ENCODE measurements at places on chromosomes 3 and 15.

DNA sequence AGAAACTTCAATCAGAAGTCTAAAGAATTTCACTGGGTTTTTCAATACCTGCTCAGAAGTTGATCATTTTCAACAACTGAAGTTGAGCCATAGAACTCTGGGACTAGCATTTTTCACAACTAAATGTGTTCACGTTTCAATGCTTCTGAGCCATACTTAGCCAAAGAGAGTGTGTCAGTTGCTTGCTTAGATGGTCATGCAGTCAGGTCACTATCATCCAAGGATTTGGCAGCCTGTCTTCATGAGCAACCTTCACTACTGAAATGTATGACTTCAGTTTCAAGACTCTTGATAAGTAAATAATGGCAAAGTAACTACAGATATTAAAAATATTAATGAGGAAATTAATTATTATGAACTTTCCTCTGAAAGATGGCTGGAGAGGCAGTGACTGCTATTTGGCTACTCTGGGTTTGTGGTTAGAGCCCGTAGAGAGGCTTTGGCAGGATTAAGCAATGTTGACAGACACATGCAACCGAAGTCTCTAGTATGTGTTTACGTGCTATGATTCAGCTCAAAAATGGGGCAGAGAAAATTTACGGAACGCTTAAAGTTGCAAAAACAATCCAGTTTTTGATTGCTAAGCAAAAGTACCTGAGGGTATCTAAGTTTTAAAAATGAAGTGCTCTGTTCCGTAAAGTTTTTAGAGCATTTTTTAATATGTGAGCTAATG is 133.8 kb downstream of the GMNC start:
- DNase-seq: no peak

DNA sequence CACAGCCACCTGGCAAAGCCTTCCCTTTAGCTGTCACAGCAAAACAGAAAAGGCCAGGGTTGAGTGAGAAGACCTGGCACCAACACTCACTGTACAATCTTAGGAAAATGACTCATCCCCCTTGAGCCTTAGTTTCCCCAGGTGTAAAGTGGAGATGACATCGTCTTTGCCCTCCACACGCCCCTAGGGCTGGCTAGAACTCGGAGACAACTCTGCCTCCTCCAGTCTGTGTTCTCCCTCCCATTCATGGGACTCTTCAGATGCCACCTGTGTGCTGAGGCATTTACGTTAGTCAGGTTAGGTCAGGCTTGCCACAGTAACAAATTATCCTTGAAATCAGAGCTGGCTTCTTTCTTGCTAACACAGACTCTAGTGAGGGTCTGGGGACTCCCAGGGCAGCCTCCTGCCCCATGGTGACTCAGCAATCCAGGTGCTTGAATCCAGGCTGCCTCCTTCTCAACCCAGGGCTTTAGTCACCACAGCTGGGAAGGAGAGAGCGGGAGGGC is 252.6 kb downstream of the PLCL2 start:
- no peak for DNase-seq

DNA sequence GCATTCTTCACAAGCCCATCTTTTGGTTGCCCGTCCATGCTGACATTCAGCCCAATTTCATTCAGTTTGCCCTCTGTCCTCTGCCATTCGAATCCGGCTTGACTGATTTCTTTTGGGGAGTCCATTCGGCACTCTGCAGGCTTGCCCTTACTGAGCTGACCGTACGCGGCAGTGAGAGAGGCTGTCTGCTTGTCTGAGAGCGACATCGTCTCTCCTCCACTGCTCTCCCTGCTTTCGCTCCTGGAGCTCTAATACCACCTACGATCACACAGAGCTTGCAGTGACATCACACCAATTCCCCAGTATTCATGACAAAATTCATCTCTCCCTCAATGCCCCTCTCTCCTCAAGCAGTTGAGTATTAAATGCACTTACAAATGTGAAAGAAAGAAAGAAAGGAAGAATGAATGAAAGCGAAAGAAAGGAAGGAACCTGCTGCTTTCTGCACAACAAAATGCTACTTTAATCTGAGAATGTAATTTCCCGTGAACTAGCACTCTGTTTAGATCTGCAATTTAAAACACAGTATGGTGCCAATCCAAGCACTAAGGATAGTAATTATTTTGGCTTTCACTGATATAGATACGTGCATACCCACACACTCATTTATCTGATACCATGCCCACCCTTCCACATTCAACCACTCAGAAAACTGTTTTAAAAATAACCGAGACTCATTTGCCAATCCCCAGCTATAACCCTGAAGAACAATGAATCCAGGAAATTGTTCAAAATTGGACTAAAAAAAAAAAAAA is 89.5 kb downstream of the DHX30 start:
- DNase-seq: no peak

- DNase-seq: peak; percentile 40
These were observed 21.3 kb downstream of the TRANK1 start for GRCh38 chr3:36923523-36923943.

GRCh38 chr15:42144841-42145375 is 11.5 kb downstream of the PLA2G4F start:
- DNase-seq: no peak

DNA sequence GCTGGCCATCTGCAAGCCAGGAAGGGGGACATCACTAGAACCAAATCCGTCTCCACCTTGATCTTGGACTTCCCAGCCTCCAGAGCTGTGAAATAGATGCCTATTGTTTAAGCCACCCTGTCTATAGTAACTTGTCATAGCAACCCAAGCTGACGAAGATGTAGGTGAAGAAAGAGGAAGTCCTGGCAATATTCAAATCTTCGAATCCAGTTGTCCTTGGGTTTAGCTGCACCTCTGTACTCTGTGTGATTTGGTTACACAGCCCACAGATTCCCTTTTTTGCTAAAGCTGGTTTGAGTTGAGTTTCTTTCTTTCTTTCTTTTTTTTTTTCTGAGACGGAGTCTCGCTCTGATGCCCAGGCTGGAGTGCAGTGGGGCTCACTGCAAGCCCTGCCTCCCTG is 68.0 kb upstream of the XCR1 start:
- DNase-seq: no peak

- DNase-seq: no peak
These were observed 23.1 kb upstream of the MBNL1 start for GRCh38 chr3:152245498-152246170.

DNA sequence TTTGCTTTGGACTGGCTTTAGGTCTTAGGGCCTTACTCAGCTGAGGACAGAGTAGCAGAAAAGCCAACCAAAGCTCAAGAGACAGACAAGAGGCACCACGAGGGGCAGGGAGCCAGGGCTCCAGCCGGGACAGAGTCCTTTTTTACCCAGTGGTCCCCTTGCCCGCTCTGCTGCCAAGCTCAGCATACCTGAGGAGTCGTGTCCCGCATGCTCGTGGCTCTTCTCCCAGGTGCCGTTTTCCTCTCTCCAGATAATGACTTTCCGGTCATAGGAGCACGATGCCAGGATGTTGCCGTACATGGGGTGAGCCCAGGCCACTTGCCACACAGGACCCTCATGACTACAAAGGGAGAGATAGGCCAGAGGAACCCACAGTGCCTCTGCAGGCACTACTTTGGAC is 8.5 kb downstream of the SEC13 start:
- no peak for DNase-seq

DNA sequence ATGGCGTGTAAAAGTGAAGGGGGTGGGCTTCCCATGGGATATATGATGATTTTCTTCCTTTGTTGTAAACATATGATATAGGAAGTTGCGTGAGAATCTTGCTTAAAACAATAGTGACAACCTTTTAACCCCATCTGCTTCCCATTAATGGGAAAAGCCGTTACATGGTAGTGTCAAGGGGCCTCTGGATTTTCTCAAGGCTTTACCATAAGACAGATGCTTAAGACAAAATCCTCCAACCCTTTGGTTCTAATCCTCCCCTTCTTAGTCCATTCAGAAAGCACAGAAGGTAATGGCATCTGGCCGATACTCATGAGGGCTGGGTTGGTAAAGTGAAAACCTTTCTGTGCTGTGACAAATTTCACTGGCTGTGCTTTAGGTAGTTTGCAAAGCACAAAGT is 25.0 kb downstream of the DPH3 start:
- no peak for DNase-seq

- DNase-seq: no peak
These were observed 140.0 kb downstream of the MEIS2 start for GRCh38 chr15:36960179-36960946.

All from iPS-NIHi11 (cell line).